ENCODE measurements at places on chromosomes 2 and 18. TPM values are rescaled to one million over a fixed set of nuclear protein-coding genes. Genes with fewer than 3 reads are reported as not detected.

- no peak for DNase-seq
- H3K27ac ChIP-seq: no peak overlapping the region
- H3K36me3 ChIP-seq: peaks cover 31% of the 10 kb centered on the region
Observed at GRCh38 chr2:54968561-54969218, 81.6 kb downstream of the RTN4 start.

- H3K27me3 ChIP-seq: no peaks in the 10 kb centered on the region
- H3K27ac ChIP-seq: no peak overlapping the region
- no peak overlapping the region for H3K4me3 ChIP-seq
- no peak for DNase-seq
- H3K4me1 ChIP-seq: no peaks in the 10 kb centered on the region
- H3K36me3 ChIP-seq: no peaks in the 10 kb centered on the region
Observed at GRCh38 chr2:57080035-57080434, 896.2 kb downstream of the CCDC85A start.

DNA sequence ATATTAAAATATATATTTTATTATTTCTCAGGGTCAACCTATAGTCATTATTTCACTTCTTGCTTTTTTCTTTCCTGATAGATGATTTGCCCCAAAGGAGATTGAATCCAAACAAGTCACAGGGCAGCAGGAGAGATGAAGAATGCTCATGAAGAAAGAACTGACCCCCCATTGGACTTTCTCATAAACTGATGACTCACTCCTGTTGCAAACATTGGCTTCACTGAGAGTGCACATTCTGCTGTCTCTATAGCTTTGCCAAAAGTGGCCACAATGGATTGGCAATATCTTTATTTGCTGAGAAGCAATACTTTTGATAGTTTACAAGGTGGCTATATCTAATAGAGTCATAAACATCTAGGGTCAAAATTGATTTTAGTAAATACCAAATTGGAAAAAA is 55.9 kb upstream of the ZNF385B start:
- no peak overlapping the region for H3K4me3 ChIP-seq
- H3K27me3 ChIP-seq: no peaks in the 10 kb centered on the region
- H3K36me3 ChIP-seq: no peaks in the 10 kb centered on the region
- H3K27ac ChIP-seq: no peak overlapping the region
- no peak for DNase-seq

GRCh38 chr18:10726198-10727068 is 200.6 kb downstream of the NAPG start:
- no peak overlapping the region for H3K27ac ChIP-seq
- H3K36me3 ChIP-seq: peaks cover 4% of the 10 kb centered on the region
- no peak overlapping the region for H3K4me3 ChIP-seq
- DNase-seq: no peak

DNA sequence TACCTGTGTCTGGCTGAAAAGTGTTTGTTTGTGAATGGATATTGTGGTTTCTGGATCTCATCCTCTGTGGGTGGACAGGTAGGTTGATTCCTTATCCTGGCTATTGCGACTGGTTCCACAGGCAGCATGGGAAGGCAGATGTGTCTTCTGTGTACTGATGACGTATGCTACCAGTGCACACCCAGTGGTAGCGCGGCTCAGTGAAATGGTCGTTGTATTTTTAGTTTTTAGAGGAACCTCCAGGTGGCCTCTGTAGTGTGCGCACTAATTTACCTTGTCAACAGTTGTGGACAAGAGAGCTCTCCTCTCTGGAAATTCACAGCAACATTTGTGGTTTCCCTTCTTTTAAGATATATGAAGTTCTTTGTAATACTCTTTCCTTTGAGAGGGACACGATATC is 52.5 kb downstream of the CCDC74A start:
- no peak overlapping the region for H3K27ac ChIP-seq
- no peaks in the 10 kb centered on the region for H3K27me3 ChIP-seq
- no peak for DNase-seq
- peaks cover 12% of the 10 kb centered on the region for H3K4me1 ChIP-seq

DNA sequence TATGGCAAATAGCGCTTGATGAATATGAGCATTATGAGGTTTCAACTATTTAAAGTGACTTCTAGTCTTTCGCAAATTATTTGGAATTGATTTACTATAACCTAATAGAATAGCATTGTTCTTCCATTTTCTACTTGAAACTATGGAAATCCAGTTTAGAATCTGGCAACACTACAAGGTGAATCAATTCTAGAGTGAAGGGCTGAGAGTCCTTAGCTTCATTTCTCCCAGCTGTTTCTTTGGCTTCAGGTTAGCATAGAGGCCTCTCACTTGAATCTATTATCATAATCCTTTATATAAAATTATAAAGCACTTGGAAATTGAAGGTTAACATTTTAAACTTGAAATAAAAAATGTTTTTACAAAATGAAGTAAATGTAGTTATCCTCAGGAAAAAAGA is 318.8 kb downstream of the CCDC85A start:
- DNase-seq: no peak
- H3K27ac ChIP-seq: no peak overlapping the region
- H3K36me3 ChIP-seq: peaks cover 4% of the 10 kb centered on the region
- H3K27me3 ChIP-seq: peaks cover 15% of the 10 kb centered on the region
- peaks cover 6% of the 10 kb centered on the region for H3K4me1 ChIP-seq

GRCh38 chr2:191629976-191630712 is 47.8 kb upstream of the NABP1 start:
- H3K36me3 ChIP-seq: no peaks in the 10 kb centered on the region
- no peaks in the 10 kb centered on the region for H3K27me3 ChIP-seq
- no peak overlapping the region for H3K27ac ChIP-seq

- H3K27me3 ChIP-seq: peaks cover 11% of the 10 kb centered on the region
- H3K27ac ChIP-seq: no peak overlapping the region
- peaks cover 4% of the 10 kb centered on the region for H3K36me3 ChIP-seq
- no peak overlapping the region for H3K4me3 ChIP-seq
- no peak for DNase-seq
- H3K4me1 ChIP-seq: peaks cover 18% of the 10 kb centered on the region
Observed at GRCh38 chr2:232541961-232542714, 2.6 kb downstream of the CHRNG start.

DNA sequence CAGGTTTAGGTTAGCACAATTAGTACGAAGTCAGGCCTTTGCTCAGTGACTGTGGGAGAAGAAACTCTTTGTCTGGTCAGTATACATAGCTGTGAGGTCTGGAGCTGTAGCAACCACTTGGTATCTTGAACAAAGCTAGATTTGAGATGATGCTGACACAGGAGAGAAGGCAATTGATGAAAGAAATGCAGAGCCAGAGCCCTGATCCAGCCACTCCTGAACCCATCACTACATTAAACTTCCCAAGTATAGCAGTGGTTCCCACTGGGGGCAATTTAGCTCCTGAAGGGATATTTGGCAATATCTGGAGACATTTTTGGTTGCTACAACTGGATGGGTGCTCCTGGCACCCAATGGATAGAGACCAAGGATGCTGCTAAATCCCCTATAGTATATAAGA is 143.9 kb upstream of the SPRED2 start:
- H3K27ac ChIP-seq: no peak overlapping the region
- H3K4me3 ChIP-seq: no peak overlapping the region
- no peaks in the 10 kb centered on the region for H3K27me3 ChIP-seq

GRCh38 chr2:3208591-3208990 is 169.0 kb downstream of the EIPR1 start:
- H3K36me3 ChIP-seq: peaks cover 3% of the 10 kb centered on the region
- no peak overlapping the region for H3K4me3 ChIP-seq
- H3K27me3 ChIP-seq: no peaks in the 10 kb centered on the region

DNA sequence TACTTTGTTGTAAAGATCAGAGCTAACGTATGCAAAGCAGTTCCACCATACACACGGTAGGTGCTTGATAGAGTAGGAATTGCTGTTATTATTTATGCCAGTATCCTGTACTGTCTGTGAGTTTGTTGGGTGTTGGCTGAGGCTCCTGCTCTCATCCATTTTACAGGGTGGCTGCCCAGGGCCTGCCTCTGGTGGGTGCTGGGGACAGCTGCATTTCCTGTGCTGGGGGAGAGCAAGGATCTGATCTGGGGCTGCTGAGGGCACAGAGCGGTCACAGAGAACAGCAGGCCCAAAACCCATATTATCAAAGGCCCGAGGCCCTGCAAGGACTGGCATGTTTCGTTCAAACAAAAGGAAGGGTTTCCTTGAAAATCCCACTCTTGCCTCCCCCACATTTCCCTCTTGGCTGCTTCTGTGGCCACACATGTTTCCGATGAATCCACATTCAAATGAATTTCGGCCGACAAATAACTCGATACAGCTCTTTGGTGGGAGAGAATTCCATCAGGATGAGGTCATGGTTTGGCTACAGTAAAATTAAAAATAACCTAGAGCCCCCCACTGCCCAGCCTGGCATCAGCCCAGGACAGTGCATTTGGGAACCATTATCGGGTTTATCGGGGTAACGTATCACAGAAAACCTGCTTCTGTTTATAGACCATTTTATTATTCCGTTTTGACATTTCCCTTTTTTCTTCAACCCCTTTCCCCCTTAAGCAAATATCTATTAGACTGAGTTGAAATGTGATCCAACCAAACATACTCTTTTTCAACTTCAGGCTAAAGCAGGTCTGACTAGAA is 143.4 kb downstream of the CYRIA start:
- no peaks in the 10 kb centered on the region for H3K36me3 ChIP-seq
- H3K4me1 ChIP-seq: peaks cover 15% of the 10 kb centered on the region
- no peak overlapping the region for H3K4me3 ChIP-seq
- DNase-seq: no peak

GRCh38 chr2:13539296-13539695 is 822.6 kb downstream of the TRIB2 start:
- no peak overlapping the region for H3K27ac ChIP-seq
- H3K4me1 ChIP-seq: peaks cover 4% of the 10 kb centered on the region
- peaks cover 10% of the 10 kb centered on the region for H3K27me3 ChIP-seq
- H3K4me3 ChIP-seq: no peak overlapping the region
- no peaks in the 10 kb centered on the region for H3K36me3 ChIP-seq

DNA sequence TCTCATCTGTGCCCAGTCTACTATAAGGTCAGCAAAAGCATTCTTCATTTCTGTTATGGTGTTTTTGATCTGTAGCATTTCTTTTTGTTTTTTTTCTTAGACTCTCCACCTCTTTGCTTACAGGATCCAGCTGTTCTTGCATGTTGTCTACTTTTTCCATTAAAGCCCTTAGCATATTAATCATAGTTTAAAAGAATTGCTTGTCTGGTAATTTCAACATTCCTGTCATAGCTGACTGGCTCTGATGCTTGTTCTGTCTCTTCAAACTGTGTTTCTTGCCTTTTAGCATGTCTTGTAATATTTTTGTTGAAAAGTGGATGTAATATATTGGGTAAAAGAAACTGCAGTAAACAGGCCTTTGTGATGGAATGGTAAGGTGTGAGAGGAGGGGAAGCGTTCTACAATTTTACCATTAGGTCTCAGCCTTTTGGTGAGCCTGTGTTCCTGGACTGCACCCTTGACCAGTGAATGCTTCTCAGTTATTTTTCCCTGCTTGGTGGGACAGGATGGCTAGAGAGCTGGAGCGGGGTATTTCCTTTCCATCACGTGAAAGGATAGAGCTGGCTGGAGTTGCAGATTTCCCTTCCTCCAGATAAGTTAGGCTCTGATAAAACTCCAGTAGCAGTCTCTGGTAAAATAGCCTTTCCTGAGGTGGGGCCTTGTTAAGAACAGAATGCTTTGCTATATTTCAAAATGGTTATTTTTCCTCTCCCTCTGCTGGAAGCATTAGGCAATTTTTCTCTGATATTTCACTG is 65.4 kb downstream of the PLA2R1 start:
- peaks cover 11% of the 10 kb centered on the region for H3K4me1 ChIP-seq
- no peaks in the 10 kb centered on the region for H3K27me3 ChIP-seq
- no peak overlapping the region for H3K27ac ChIP-seq
- no peak for DNase-seq
- no peak overlapping the region for H3K4me3 ChIP-seq
- peaks cover 20% of the 10 kb centered on the region for H3K36me3 ChIP-seq

DNA sequence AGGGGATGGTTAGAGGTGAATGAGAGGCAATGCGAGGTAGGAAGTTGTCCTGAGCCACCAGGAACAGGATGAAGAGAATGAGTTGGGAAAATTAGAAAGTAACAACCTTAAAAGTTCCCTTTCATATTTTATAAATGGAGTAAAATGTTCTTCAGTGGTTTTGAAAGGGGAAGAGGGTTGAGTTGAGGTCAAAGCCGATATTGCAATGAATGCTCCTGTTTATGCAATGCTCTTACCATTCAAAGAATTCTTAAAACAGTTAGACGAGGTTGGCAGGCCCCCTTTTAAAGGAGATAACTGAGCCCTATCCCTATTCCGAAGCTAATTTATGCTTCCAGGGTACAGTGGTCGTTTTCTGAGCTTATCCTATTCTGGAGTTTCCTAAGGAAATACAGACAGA is 2110.3 kb upstream of the CELF4 start:
- H3K36me3 ChIP-seq: no peaks in the 10 kb centered on the region
- no peak overlapping the region for H3K4me3 ChIP-seq
- H3K4me1 ChIP-seq: peaks cover 19% of the 10 kb centered on the region
- H3K27me3 ChIP-seq: no peaks in the 10 kb centered on the region
- no peak for DNase-seq

GRCh38 chr2:108449410-108450130 is 564 bp downstream of the GCC2 start:
- peaks cover 36% of the 10 kb centered on the region for H3K36me3 ChIP-seq
- no peak for DNase-seq

KCNJ3 gene
- 0.69 TPM for total RNA-seq

SH2D6 gene
- 0.50 TPM for total RNA-seq

NAT8 gene
- not detected for total RNA-seq

CDKL4 gene
- total RNA-seq: 0.46 TPM

STARD6 gene
- not detected for total RNA-seq

Measured in WTC11 (cell line).